ENCODE measurements at places on chromosomes 16 and 17.
A peak's percentile ranks its signal among the peaks of the same experiment; 100 is the strongest.

- H3K4me3 ChIP-seq = peak within 1 kb of the TSS; percentile 86
- H3K27me3 ChIP-seq = no peaks in the 10 kb centered on the region
- DNase-seq = peak; percentile 53
- no peaks in the 10 kb centered on the region for H3K36me3 ChIP-seq
Measured at GRCh38 chr16:70298988-70299938, at the start of gene DDX19B. TSS of gene DDX19B (plus strand) at chr16:70299186. CDS start at chr16:70299298, 112 bp downstream.

DNA sequence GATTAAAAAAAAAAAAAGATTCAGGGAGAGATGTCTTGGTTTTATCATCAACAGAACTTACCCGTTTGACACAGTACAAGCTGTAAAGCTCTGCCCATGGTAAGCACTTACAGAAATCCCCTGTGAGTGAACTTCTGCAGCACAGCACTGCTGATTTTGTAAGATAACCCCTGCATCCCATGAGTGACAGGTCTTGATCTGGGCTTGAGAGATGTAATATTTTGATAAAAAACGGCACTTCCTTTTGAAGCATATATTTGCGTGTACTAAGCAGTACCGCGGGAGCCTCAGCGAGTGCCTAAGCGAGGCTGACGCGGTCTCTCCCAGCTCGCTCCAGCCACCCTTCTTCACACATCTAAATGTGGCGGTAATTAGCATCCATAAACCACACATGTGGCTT lies 50.5 kb downstream of the IKZF3 start:
- no peaks in the 10 kb centered on the region for H3K27me3 ChIP-seq
- peak; percentile 71 for DNase-seq
- H3K27ac ChIP-seq = peak overlapping the region; percentile 75
- H3K36me3 ChIP-seq = no peaks in the 10 kb centered on the region
- peaks cover 43% of the 10 kb centered on the region for H3K4me1 ChIP-seq

GRCh38 chr17:80000981-80001775 lies 34.5 kb downstream of the TBC1D16 start:
- H3K27ac ChIP-seq = no peak overlapping the region
- no peaks in the 10 kb centered on the region for H3K36me3 ChIP-seq
- H3K4me3 ChIP-seq = no peak overlapping the region
- no peaks in the 10 kb centered on the region for H3K27me3 ChIP-seq
- peaks cover 21% of the 10 kb centered on the region for H3K4me1 ChIP-seq

DNA sequence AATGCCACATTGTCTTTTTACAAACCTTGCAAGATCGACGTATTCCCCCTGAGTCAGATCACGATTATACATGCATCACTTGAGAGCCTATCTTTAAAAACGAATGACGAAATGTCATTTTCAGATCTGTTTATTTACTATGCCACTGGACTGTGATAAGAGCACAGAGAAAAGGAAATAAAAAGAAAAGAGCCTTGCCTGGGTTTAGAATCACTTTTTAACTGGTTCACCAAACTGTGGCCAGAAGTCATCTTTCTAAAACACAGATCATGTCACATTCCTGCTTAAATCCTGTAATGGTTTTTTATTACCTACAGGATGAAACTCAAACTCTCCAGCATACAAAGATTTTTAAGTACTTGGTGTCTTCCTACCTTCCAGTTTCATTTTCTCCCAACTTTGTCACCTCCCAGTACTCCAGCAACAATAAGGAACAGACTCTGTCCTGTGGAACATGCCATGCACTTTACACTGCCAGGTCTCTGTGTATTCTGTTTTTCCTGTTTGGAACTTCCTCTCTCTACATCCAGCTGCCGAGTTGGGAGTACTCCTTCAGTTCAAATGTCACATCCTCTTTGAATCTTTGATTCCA lies 91.5 kb downstream of the SNX11 start:
- H3K36me3 ChIP-seq = no peaks in the 10 kb centered on the region
- peaks cover 13% of the 10 kb centered on the region for H3K4me1 ChIP-seq
- no peak overlapping the region for H3K27ac ChIP-seq
- no peaks in the 10 kb centered on the region for H3K27me3 ChIP-seq
- no peak overlapping the region for H3K4me3 ChIP-seq

DNA sequence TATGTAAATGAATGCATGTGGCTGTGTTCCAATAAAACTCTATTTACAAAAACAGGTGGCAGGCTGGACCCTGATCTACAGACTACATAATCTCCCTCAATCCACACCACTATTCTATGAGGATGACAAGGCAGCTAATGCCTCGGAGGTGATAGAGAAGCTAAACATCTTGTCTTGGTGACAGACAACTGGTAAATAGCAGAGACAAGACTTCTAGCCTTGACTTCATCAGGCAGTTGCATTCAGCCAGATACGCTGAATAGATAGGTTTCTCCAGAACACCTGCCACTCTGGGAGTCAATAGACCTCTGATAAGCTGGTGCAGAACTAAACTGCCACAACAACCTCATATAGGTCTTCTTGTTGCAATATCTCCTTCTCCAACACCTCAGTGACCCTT lies 3.3 kb downstream of the ATPAF2 start:
- H3K4me3 ChIP-seq = no peak overlapping the region
- peaks cover 24% of the 10 kb centered on the region for H3K4me1 ChIP-seq
- H3K27me3 ChIP-seq = no peaks in the 10 kb centered on the region

- H3K4me1 ChIP-seq = no peaks in the 10 kb centered on the region
- no peaks in the 10 kb centered on the region for H3K27me3 ChIP-seq
- H3K36me3 ChIP-seq = no peaks in the 10 kb centered on the region
- no peak overlapping the region for H3K4me3 ChIP-seq
- no peak for DNase-seq
Measured at GRCh38 chr16:49817754-49818507, 38.0 kb downstream of the ZNF423 start.

GRCh38 chr16:56938664-56939513 lies 6.9 kb downstream of the HERPUD1 start:
- no peak overlapping the region for H3K4me3 ChIP-seq
- no peaks in the 10 kb centered on the region for H3K27me3 ChIP-seq
- DNase-seq = no peak
- H3K36me3 ChIP-seq = peaks cover 59% of the 10 kb centered on the region
- peak overlapping the region; percentile 34 for H3K27ac ChIP-seq

- no peak overlapping the region for H3K27ac ChIP-seq
- no peak overlapping the region for H3K4me3 ChIP-seq
- peaks cover 54% of the 10 kb centered on the region for H3K4me1 ChIP-seq
Measured at GRCh38 chr16:11359370-11359769, 14.1 kb downstream of the RMI2 start.

- peak overlapping the region; percentile 95 for H3K27ac ChIP-seq
- peak overlapping the region; percentile 89 for H3K4me3 ChIP-seq
Measured at GRCh38 chr17:40646791-40647623, 611 bp downstream of the SMARCE1 start.

- H3K27ac ChIP-seq = no peak overlapping the region
- no peaks in the 10 kb centered on the region for H3K36me3 ChIP-seq
- DNase-seq = no peak
- no peaks in the 10 kb centered on the region for H3K4me1 ChIP-seq
Measured at GRCh38 chr16:8403978-8404749, 186.1 kb downstream of the TMEM114 start.

DNA sequence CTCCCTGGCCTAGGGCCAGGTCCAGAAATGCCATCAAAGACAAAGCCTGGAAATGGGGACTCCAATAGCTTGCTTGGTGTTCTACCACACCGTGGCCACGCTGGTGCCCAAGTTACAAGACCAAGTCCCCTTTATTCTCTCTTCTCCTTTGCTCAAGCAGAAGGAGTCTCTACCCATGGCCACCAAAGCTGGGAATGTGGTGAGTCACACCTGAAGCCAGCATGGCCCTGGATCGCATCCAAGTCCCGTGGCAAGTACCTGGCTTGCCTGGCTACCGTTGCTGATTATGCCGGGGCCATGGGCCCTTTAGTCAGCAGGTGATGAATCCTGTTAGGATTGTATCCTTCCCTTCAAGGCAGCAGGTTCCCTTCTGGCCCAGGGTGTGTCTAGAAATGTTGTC lies 260.0 kb downstream of the HAPSTR1 start:
- no peaks in the 10 kb centered on the region for H3K4me1 ChIP-seq
- H3K27ac ChIP-seq = no peak overlapping the region
- no peak for DNase-seq
- H3K4me3 ChIP-seq = no peak overlapping the region

DNA sequence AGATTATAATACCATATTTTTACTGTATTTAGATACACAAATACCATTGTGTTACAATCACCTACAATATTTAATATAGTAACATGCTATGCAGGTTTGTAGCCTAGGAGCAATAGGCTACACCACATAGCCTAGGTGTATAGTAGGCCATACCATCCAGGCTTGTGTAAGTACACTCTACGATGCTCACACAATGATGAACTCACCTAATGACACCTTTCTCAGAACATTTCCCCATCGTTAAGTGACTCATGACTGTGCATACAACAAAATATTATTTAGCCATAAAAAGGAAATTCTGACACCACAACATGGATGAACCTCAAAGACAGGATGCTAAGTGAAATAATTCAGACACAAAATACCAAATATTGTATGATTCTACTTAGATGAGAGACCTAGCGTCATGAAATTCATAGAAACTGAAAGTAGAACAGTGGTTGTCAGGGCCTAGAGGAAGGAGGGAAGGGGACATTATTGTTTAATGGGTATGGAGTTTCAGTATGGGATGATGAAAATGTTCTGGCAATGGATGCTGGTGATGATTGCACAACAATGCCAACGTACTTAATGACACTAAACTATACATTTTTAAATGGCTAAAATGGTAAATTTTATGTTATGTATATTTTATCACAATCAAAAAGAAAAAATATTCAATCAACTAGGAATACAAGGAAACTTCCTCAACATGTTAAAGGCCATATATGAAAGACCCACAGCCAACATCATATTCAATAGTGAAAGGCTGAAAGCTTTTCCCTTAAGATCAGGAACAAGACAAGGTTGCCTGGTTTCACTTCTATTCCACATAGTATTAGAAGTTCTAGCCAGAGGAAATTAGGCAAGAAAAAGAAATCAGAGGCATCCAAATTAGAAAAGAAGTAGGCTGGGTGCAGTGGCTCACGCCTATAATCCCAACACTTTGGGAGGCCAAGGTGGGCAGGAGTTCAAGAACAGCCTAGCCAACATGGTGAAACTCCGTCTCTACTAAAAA lies 5.9 kb upstream of the C16orf87 start:
- H3K27ac ChIP-seq = no peak overlapping the region
- H3K4me1 ChIP-seq = no peaks in the 10 kb centered on the region
- no peak for DNase-seq
- no peaks in the 10 kb centered on the region for H3K36me3 ChIP-seq
- H3K4me3 ChIP-seq = no peak overlapping the region
- H3K27me3 ChIP-seq = no peaks in the 10 kb centered on the region

- H3K27ac ChIP-seq = no peak overlapping the region
- no peak overlapping the region for H3K4me3 ChIP-seq
- H3K27me3 ChIP-seq = peaks cover 4% of the 10 kb centered on the region
- no peaks in the 10 kb centered on the region for H3K36me3 ChIP-seq
- no peaks in the 10 kb centered on the region for H3K4me1 ChIP-seq
- DNase-seq = no peak
Measured at GRCh38 chr17:68783861-68784260, 171.3 kb downstream of the ABCA8 start.

- DNase-seq = no peak
- H3K27ac ChIP-seq = no peak overlapping the region
- no peaks in the 10 kb centered on the region for H3K36me3 ChIP-seq
- H3K4me3 ChIP-seq = no peak overlapping the region
- H3K27me3 ChIP-seq = no peaks in the 10 kb centered on the region
Measured at GRCh38 chr17:2008332-2009126, 16.6 kb downstream of the RTN4RL1 start.

DNA sequence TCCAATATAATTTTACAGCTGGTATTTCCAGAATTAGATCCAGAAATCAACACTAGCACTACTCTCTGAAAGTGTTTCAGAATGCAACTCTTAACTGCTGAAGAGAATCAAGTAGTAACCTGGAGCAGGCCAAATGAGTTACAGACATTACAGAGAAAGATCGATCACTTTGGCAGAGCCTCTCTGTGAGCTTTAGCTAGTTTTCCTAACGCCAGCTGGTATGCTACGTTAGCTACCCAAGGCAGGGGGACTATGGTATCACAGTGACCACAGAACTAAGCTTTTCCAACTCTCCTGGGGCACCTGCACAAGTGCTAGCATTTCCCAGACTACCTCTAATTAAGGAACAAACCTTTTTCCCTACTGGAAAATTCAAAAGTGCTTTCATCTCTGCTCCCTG lies 30.4 kb downstream of the TRAF4 start:
- no peak overlapping the region for H3K27ac ChIP-seq
- no peak for DNase-seq
- peaks cover 20% of the 10 kb centered on the region for H3K4me1 ChIP-seq
- peaks cover 11% of the 10 kb centered on the region for H3K36me3 ChIP-seq
